ENCODE measurements at places on chromosomes 6 and 20.

DNA sequence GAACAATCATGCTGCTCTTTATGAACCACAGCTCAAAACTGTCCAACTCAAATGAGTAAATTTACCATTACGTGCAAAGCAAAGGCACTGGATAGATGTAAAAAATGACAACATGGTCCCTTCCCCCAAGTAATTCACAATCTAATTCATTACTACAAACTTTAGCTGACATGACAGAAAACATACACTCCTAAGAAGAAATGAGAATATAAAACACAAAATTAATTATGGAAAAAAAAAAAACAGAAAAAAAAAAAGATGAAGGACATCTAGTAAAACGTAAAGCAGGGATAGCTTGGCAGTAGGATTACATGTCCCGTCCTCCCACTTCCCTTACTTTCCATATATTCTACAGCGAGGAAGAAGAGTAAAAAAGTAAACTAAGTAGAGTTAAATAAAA is 5.7 kb downstream of the TUBE1 start:
- DNase-seq = no peak

- DNase-seq = no peak
Observed at GRCh38 chr20:4135385-4136077, 120.2 kb upstream of the RNF24 start.

GRCh38 chr6:160010067-160010466 is 41.2 kb downstream of the IGF2R start:
- DNase-seq = no peak

DNA sequence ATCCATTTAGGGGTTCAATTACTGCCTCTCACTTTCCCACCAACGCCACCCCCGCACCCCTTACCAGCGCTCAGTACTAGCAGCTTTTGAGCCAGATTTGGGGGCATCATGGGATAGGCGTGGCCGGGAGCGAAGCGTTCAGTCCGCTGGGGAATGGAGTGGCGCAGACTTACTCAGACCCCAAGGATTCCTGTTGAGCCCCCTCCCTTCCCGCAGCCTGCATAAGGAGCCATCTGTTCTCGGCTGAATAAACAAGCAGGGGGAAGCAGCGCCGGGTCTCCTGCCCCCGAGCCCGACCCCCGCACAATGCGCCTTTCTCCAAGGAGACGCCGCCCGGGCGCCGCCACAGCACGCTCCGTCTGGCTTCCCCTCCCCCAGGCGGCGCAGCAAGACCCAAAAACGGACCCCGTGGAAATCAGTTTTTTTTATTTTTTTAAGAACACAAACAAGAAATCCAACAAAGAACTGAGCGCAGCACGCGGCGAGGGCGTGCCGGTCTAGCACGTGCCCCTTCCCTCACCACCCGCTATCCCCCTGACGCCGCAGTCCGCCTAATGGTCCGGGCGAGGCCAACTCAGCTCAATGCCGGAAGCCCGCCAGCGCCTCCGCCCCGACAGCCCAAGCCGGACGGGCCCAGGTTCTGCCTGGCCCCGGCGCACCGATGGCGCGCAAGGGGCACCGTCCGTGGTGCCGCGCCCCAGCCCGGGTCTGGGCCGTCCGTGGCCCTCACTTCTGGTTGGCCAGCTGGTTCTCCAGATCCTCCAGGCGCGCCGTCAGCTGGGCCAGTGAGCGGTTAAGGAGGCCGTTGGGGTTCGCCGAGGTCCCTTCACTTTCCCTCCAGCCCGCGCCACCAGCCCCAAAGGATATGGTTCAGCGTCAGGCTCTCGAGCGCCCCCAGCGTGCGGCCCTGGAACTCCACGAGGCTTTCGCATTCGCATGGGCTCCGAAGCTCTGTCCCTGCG is 13.3 kb upstream of the RBPJL start:
- DNase-seq = peak; percentile 53

- no peak for DNase-seq
Observed at GRCh38 chr20:5844063-5844681, 94.0 kb downstream of the SHLD1 start.

DNA sequence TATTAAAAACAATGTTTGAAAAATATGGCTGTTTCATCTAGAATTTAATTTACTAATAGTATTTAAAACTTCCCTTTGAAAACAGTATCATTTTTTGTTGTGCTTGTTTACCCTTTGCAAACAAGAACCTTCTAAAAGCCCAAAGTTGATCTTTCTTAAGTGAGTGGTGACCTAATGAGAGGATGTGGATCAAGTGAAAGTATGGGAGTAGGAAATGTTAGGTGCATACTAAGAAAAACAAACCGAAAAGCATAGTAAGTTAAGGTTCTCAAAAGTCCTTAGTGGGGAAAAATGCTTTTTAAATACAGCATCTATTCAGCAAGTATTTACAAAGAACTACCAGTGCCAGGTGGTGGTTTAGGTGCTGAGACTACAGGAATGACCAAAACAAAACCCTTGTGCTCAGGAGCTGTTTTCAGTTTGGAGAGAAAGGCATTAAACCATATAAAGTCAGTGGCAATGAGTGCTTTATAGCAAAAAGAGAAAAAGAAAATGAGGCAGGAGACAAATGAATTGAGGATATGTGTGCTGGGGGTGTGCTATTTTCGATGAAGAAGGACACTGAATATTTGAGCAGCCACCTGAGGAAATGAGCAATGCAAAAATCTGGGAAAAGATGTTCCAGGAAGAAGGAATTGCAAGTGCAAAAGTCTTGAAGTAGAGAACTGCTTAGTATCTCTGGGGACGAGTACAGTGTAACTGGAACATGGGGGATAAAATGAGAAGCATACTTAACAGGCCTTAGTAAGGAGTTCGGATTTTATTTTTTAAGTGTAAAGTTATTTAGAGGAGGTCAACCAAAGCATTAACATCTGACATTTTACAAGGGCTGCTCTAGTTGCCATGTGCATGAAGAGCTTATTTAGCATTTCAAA is 24.0 kb downstream of the RNF146 start:
- no peak for DNase-seq

DNA sequence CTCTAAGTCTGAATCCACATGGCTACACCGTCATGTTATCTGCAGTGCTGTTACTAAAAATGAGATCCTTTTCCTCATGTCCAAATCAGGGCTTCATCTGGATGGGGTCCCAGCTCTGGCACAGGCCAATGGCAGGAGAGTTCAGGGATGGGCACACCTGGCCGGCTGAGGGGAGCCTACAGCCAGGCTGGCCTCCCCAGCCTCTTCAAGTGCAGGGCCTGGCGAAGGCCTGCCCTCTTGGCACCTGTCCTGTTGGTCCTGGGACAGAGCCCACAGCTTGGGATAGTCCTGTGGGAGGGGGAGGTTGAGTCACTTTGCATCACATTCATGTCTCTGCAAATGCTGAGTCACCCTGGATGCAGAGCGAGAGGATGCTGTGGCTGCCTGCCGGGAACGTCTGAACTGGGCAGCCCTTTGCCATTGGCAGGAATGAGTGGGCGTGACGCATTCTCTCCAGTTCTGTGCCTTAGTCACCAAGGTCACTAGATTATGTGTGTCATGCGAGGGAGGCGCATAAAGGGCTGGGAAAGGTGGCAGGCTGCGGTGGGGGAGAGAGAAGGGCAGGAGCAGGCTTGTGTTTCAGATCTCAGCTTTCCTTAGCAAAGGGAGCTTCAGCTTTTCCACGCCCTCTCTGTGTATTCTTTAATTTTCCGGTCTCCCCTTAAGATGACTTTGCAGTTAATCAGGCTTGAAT is 223.2 kb upstream of the ECI2 start:
- no peak for DNase-seq

DNA sequence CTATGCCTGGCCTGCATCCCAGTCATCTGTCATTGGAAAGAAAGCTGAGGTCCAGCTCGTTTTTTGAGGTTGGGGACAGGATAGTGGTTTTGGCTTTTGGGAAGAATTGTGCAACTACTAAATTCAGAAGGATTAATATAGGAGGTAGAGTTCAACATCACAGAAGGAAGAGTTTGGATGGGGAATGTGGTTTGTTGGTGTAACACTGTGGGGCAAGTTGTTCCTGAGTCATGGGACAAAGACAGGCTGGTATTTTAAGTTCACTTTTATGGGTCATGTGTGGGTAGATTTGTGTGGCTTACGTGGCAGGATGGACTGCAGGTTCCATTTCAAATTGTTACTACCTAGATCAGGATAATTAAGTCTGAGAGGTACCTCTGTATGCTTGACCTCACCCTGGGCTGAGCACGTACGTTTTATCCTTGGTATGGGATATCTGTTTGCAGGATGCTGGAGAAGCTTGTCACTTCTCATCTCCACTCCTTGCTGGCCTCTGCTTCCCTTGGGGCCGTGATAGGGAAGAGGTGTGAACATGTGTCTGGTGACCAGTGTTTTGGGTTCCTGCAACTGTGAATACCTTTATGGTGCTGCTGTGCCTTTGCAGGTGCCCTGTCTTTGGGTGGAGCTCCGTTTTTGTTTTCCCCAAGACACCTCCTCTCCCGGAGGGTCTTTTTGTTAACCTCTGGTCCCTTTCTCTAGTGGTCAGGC is 177.6 kb downstream of the JARID2 start:
- no peak for DNase-seq

DNA sequence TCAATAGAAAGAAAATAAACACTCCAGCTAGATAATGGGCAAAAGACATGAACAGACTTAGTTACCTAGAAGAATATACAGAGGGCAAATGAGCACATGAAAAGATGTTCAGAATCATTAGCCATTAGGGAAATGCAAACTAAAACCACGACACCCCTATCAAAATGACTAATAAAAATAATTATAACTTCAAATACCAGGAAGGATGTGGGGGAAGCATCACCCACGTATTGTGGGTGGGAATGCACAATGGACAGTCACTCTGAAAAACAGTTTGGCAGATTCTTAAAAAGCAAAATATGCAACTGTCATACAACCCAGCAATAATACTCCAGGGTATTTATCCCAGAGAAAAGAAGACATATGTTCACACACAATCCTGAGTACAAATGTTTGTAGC is 92.6 kb downstream of the DLL1 start:
- DNase-seq = no peak

DNA sequence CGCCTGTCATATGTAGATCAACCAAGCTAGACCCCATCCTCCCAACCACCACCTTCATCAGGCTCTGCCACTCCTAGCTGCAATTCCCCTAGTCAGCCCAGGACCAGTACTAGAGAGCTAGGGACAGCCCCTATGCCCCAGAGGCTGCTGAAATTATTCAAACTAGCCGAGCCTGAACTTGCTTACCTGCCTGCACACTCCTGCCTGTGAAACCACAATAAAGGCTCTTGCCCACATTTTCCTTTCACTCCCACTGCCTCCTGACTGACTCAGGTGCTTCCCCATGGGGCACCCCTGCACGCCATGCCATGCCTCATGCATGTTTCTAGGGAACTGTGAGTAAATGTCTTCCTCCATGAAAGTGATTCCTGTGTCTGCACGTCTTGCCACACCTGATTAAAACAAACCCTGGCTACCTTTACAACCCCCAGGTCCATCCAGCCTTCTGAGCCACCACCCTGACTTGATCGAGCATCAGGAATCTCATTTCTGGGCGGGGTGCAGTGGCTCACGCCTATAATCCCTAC is 66.5 kb upstream of the IER3 start:
- no peak for DNase-seq

- DNase-seq = no peak
Observed at GRCh38 chr20:63627751-63628245, 897 bp upstream of the GMEB2 start.

DNA sequence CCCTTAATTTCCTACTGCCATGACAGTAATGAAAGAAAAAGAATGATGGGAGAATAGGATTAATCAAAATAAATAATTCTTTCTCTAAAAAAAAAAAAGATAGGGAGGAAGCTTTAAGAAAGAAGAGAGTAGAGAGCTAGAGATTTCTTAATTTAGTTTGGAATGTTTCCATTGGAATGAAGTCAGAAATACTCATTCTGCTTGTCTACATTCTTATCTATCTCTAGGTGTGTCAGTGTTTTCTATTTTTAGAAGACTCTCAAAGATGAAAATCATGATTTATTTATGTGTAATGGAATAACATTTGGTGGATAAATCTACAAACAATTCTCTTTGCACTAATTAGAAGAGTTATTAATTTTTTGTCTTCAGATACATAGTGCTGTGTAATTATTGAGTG is 38.0 kb upstream of the HIVEP1 start:
- DNase-seq = no peak

- DNase-seq = no peak
Observed at GRCh38 chr6:154169193-154169847, 130.3 kb downstream of the OPRM1 start.

GRCh38 chr6:20217891-20218290 is 5.6 kb upstream of the MBOAT1 start:
- DNase-seq = no peak

GRCh38 chr6:24686946-24687345 is 20.1 kb downstream of the ACOT13 start:
- no peak for DNase-seq

GRCh38 chr20:21609221-21609620 is 95.4 kb upstream of the NKX2-2 start:
- no peak for DNase-seq

GRCh38 chr6:153208706-153209105 is 77.6 kb upstream of the RGS17 start:
- no peak for DNase-seq

DNA sequence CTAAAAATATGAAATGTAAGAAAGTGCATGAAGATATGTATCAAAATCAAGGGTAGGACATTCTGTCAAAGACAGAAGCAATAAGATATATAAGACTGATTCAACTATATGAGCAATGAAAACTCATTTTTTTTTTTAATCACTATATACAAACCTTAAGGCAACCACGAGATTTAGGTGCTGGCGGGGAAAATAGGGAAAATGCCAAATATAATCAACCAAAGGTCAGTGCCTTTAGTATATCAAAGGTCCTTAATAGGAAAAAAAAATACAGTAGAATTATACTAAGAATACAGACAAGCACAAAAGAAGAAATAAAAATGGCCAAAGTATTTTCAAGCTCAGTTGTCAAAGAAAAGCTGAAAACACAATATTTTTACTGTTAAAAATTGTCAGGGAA is 24.1 kb downstream of the SUPT3H start:
- DNase-seq = no peak

DNA sequence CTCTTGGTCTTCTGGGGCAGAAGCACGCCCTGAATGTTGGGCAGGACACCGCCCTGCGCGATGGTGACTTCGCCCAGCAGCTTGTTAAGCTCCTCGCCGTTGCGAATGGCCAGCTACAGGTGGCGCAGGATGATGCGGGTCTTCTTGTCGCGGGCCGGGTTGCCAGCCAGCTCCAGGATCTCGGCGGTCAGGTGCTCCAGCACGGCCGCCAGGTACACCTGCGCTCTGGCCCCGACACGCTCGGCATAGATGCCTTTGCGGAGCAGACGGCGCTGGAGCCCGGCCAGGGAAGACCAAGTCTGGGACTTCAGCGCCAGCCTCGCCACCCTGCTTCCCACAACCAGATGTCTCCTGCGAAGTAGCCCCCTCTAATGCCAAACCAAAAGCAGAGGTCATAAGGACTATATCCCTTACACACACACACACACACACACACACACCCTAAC is 8.0 kb upstream of the SLC17A3 start:
- DNase-seq = peak; percentile 1

GRCh38 chr6:33963136-33963750 is 159.4 kb upstream of the MLN start:
- DNase-seq = no peak

DNA sequence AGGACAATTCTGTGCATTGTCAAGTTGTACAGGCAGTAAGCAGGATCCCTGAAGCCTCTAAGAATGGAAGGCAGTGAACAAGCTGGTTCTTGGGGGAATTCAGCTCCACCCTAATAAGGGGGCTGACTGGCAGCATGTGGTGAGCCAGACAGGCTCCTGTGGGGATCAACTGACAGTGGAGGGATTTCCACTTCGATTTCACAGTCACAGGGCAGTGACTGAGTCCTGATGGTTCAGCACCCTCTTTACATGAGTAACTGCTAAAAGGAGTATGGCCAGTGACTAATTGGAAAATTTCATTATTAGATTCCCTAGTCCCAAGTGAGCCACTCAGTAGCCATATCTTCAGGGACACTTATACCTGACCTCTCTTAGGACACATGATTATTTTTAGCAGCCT is 78.4 kb downstream of the NDUFAF5 start:
- no peak for DNase-seq

Measured in stimulated activated CD8-positive, alpha-beta memory T cell treated with anti-CD3 and anti-CD28 coated beads, Interleukin-4, amount 100 ng/mL, for 1 hour (primary cell).